ENCODE measurements at places on chromosomes 1 and 21.

GRCh38 chr1:22801761-22802160 is 91.1 kb downstream of the EPHB2 start:
- no peak for DNase-seq

DNA sequence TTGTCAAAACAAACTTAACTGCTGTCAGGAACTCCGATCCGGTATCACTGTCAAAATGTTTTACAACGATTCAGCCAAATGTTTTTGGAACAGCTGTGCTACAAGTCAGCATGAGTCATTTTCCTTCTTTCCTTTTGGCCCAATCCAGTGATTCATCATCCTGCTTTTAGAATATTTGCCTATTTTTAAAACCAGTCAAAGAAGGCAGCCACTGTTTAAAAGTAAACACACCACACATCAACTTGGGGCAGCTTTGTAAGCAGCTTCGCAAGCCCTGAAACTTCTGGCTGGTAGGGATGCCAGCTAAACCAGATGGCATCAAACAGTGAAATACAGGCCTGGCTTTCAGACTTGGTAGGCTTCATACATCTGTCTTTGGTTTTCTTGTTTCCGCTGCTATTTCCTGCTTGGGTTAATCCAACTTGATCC is 14.9 kb downstream of the MAP3K7CL start:
- no peak for DNase-seq

DNA sequence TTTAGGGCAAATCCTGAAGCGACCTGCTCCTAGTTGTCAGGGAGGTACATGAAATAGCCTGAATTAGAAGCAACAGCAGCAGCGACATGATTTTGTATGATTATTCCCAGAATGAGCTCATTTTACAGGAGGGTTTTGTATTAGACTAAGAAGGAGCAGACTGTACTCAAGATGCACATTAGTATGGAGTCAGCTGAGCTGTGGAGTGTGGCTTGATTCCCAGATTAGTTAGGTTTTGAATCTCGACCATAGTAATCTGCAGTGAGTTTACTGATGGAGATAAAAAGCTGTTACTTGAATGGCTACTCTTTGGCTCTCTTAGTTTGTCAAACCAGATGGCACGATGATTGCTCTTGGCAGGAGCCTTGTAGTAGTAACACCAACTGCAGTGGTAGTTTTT is 143.1 kb downstream of the PHTF1 start:
- peak; percentile 19 for DNase-seq

- no peak for DNase-seq
Measured at GRCh38 chr1:65434255-65434654, 13.8 kb downstream of the LEPR start.

GRCh38 chr1:61238359-61238665 is 156.0 kb downstream of the NFIA start:
- no peak for DNase-seq

GRCh38 chr1:246332078-246332477 is 175.0 kb downstream of the SMYD3 start:
- DNase-seq: no peak

- no peak for DNase-seq
Measured at GRCh38 chr1:223199094-223199647, 56.1 kb upstream of the TLR5 start.

DNA sequence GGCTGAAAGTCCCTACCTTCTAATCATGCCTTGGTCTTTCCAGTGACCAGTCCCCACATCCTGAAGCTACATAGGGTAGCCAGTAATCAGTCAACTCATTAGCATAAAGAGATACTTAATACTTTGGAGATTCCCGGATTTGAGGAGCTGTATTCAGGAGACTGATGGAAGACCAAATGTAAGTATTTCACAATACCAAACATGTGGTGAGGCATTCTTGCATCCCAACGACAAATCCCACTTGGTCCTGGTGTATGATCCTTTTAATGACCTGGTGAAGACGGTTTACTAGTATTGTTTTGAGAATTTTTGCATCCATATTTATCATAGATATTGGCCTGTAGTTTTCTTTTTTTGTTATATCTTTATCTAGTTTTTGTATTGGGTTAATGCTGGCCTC is 40.6 kb downstream of the RGS7 start:
- no peak for DNase-seq

GRCh38 chr21:34340061-34340460 is 23.7 kb upstream of the KCNE2 start:
- no peak for DNase-seq

- DNase-seq: no peak
Measured at GRCh38 chr1:216690603-216691002, 32.6 kb downstream of the ESRRG start.

- DNase-seq: peak; percentile 6
Measured at GRCh38 chr1:2379733-2380404, 11.5 kb downstream of the MORN1 start.

DNA sequence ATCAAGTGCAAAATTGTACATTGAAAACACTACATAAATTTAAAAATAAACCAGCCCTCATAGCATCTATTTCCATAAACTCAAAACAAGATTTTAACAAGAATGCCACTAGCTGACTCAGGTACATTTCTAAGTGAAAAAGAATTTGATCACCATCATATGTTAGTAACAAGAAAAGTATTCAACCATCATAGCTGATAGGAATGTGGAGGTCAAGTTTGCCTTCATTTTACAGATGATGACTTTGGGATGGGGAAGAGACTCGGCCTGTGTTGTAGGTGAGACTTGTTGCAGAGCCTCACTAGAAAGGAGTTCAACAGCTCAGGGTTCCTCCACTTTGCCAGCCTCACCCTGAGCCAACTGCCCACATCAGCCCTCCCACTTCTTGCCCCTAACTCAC is 318.8 kb upstream of the FAM78B start:
- DNase-seq: no peak

GRCh38 chr1:43147625-43148327 is 24.3 kb downstream of the EBNA1BP2 start:
- DNase-seq: peak; percentile 95

DNA sequence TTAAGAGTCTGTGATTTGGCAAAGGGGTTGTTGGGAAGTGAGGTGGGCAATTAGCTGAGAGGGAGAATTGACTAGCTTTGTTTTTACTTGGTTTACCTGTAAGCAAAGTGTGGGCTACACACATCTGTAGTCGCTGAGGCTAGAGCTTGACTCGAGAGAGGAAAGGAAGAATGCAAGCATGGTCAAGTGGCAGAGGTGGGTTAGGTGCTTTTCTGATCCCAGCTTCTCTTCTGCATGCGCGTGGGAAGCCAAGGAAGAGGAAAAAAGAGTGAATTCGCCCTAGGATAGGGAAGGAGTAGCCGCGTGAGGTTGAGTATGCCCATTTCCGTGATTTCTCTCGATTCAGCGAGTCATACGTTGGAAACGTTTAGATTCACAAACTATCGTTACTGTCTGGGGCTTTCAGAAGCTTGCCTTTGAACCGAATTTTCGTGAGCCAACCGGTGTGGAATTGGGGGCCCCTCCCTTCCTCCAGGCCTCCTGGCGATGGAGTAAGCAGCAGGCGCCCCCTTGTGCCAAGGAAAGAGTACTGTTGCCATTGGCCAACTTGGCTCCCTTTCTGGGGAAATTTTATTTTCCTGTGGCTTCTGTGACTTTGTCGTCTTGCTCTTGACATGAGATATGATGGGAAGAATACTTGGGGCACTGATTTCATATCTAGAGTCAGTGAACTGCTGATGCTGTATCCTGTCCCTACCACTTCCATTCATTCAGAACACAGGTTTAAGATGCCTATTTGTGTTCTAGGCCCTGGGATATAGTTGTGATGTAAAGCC is 1.3 kb downstream of the PIGV start:
- DNase-seq: peak; percentile 86

DNA sequence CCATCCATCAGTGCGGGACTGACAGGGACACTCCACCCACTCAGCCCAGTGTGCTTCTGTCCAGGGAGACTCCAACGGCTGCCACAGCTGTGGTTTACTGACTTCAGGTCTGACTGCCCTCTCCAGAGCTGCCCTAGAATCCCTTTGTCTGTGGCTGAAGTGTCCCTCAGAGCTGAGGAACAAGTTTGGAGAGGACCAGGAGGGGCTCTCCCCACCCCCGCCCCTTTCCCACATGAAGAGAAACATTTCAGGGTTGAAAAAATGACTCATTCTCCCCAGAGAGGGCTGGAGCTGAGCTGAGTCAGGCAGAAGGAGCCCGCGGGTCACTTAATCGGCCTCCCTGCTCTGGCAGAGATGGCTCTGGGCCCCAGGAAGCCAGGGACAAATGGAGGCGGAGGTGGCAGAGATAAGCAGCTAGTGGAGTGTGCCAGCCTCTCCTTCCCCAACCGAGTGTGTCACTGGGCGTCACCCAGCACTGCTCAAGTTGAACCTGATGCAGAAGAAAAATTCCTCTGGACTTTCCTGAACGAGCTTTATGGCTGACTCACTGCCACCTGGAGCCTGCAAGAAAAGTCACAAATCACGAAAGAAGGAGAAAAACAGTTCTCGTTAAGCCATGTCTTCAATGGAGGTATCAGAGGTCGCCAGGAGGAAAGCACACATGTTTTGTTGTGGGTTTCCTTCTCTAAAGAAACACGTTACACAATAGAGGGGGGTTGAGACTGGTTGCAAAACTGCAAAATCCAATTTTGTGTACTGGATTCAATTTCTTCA is 34.3 kb upstream of the ECE1 start:
- DNase-seq: no peak

DNA sequence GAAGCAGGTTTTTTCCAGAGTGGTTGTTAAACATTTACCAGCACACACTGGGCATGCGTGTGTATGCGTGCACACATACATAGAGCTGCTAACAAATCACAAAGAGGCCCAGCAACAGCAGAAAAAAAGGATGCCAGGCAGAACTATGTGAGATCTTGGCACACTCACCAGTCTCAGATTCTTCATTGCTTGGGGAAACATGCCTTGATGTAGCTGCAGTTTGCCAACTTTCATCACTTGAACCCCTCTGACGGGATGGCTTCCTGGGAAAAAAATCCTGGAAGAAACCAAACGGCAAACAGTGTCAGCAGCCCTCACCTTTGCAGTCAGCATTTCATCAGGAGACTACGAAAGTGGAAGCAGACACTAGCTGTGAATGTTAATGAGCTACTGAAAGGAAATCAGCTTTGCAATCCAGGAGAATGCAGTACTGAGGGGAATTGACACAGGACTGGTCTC is 609.1 kb downstream of the KIF26B start:
- no peak for DNase-seq

DNA sequence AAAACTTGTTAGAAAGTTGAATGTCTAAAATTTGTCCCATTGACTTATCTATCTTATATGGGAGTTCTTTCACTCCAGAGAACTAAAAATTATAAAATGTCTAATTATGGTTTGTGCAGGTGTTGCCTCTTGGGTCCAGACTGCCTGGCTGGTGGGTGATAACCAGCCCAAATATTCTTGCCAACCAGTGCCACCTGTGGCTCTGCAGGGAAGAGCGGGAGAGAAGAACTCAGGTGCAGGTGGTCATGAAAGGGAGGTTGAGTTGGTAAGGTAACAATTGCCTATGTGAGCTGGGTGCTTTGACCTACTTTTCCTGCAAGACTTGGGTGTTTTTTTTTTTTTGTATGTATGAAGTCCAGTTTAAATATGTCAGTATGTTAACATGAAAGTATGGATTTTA is 10.2 kb downstream of the RPS6KC1 start:
- DNase-seq: no peak

DNA sequence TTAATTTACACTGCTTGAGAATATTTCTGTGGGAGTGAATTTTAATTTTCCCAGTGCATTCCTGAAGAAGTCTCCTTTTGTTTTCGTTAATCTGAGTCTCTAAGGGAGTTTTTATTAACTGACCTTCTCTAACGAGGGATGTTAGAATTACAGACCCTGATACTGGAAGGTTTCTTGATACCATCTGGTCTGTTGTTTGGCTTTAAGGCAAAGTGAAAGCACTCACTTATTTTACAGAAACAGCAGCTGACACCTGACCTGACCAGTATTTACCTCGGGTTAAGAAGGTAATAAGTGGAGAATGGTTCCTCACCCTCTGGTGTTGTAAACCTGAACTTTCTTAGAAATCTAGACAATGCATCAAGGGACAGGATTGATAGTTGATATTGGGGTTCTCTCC is 12.4 kb downstream of the CDC14A start:
- no peak for DNase-seq

- no peak for DNase-seq
Measured at GRCh38 chr1:167360120-167360519, 139.4 kb downstream of the POU2F1 start.

GRCh38 chr1:8533907-8534306 is 216.0 kb downstream of the SLC45A1 start:
- no peak for DNase-seq

- no peak for DNase-seq
Measured at GRCh38 chr21:41557884-41558283, 49.9 kb upstream of the TMPRSS2 start.

- no peak for DNase-seq
Measured at GRCh38 chr1:60891765-60892164, 190.6 kb upstream of the NFIA start.

- DNase-seq: peak; percentile 76
Measured at GRCh38 chr1:101309334-101310311, 72.8 kb downstream of the S1PR1 start.

DNA sequence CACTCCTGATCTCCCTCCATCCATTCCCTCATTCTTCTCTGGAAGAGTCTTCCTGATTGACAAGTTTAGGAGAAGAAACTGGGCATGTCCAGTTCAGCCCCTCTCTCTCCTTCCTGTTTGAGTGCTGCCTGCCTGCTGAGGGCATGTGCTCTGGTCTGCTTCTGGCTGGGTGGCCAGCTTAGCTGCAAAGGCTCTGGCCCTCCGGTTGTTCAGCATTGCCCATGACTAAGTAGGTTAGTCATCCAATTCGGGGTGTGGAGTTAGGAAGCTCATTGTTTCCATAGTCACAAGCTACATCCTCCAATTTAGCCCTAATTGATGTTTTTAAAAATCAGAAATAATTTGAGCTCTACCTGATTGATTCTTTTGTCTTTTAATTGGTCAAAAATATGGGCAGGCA is 25.6 kb upstream of the PLA2G2E start:
- DNase-seq: no peak

GRCh38 chr1:94787691-94788090 is 32.5 kb upstream of the SLC44A3 start:
- no peak for DNase-seq

DNA sequence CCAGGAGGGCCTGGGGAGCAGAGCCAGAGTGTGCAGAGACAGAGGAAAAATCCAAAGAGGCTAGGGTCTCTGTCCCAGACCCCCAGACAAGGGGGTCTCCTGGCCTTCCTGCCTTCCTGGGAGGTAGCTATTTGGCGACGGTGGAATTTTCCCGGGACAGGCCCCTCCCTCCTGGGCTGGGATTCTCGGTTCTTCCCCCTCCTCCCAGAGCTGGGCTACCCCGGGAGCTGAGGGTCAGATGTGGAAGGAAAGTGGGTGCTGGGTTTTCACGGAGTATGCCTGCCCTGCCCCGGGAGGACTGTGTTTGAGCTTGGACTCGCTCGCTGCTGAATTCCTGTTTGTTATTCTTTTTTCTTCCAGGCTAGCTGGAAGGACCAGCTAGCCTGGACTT is 759 bp downstream of the AMPD2 start:
- peak; percentile 66 for DNase-seq

DNA sequence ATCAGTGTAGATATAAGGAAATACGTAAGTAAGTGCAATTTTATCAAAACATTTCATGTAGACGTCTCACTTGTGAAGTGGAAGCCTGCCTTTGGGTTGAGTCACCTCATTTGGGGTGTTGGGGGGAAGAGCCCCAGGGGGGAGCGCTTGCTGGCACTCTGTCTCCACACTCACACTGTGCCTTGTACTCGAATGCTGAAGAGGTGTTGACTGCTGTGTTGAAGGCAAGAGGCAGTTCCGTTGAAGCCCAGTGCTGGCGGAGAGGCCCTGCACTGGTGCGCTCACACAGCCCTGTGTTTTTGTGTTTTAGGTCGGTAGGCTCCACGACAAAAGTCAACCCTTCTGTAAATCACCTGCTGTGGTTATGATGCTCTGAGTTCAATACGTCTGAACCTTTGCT is 131.9 kb upstream of the COL6A1 start:
- DNase-seq: no peak

GRCh38 chr1:86436041-86436440 is 12.1 kb downstream of the CLCA2 start:
- no peak for DNase-seq

All from HAP-1 (cell line).